IPS DF 6.9 (cell line): ENCODE measurements at places on chromosomes 6 and 20.

DNA sequence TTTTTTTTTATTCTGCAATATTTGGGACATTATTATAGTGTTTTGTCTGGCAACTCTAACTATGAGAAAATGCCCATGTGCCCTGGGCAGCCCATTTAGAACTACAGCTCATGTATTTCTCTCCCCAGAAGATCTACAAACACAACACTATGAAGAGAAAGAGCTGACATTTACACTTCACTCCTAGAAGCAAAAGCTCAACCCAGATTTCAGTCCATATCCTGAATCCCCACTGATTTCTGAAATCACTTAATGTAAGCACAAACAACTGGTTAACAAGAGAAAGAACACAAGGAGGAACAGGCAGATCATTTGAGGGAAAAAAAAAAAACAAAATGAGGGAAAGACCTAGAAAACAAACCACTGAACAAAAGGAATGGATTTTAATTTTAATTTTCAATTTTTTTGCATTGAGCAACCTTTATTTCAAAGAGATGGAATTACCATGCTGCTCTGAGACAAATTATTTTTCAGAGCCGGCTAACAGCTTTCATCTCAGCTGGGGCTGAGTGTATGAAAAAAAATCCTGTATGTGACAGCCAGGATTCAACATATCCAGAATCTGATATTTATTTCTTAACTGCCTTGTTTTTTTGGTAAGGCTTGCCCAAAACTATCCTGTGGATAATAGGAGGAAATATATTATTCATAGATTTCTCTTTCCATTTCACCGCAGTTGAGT lies 32.5 kb downstream of the KIAA0319 start:
- no peak for DNase-seq

GRCh38 chr6:45877970-45878590 lies 137.6 kb downstream of the CLIC5 start:
- DNase-seq: no peak

GRCh38 chr20:5180933-5181332 lies 54.1 kb downstream of the CDS2 start:
- no peak for DNase-seq

DNA sequence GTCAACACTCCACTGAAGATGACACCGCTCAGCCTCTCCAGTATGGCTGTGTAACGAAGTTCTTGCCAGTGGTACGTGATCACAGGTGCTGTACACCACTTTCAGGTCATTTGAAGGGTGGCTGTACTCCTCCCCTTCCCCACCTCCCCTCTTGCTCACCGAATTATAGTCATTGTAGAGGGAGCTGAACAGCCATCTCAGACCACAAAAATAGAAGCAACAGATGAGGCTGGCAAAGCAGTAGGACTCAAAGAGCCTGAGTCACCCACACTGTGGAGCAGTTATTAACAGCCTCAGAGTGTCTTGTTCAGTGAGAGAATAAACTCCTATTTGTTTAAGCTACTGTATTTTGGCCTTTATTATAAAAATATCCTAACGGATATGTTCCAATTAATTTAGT lies 192.5 kb upstream of the MCHR2 start:
- DNase-seq: no peak
